ENCODE measurements at places on chromosomes 12 and 14.
A peak's percentile ranks its signal among the peaks of the same experiment; 100 is the strongest.

- DNase-seq: peak; percentile 67
These were observed 11.5 kb downstream of the FICD start for GRCh38 chr12:108526482-108527165.

DNA sequence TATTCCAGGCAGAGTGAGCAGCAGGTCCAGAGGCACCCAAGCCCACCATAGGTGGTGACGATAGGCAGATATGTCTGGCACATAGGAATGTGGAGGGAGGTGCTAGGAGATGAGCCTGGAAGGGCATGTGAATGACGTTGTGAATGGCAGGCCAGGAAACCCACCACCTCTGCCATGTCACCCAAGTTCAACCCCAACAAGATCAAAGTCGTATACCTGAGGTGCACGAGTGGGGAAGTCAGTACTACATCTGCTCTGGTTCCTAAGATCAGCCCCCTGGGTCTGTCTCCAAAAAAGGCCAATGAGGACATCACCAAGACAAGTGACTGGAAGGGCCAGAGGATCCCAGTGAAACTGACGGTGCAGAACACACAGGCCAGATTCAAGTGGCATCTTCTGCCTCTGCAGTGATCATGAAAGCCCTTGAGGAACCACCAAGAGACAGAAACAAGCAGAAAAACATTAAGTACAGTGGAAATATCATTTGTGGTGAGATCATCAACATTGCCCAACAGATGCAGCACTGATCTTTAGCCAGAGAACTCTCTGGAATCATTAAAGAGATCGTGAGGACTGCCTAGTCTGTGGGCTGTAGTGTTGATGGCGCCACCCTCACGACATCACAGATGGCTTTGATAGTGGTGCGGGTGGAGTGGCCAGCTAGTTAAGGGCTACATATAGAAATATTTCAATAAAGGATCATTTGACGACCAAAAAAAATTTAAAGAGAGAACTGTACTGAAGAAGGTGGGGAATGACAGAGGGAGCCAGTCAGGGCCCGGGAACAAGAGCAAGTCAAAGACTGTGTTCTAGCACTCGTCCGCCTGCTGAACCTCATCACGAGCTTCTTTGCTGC lies 99.7 kb downstream of the ZFP36L1 start:
- peak; percentile 87 for DNase-seq

DNA sequence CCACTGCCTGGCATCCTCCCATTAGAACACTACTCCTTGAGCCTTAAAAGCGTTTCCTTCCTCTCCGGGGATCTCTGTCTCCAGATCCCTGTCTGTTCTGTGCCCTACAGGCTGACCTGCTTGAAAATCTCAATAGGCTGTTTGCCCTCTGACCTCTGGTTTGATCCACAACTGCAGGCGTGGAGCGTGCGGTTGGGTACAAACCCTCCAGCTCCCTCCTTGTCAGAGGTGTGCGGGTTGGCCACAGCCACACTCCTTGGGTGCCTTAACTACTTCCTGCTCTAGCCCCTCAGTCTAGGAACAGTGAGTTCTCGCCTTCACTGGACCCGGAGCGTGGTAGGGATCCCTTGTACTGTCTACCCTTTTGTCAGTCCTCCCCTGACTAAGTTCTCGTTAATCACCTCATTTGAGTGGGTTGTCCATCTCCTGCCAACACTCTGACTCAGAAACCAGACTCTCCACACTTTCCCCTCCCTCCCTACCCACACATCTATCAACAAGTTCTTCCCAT lies 33.1 kb downstream of the CMKLR1 start:
- DNase-seq: peak; percentile 59

- DNase-seq: peak; percentile 94
These were observed 41.9 kb upstream of the BDKRB2 start for GRCh38 chr14:96162741-96163140.

GRCh38 chr14:35742032-35742371 lies 67.1 kb downstream of the RALGAPA1 start:
- no peak for DNase-seq

- peak; percentile 84 for DNase-seq
These were observed 3.9 kb downstream of the DDN start for GRCh38 chr12:48995086-48995879.

GRCh38 chr12:112479413-112479812 lies 60.7 kb downstream of the PTPN11 start:
- no peak for DNase-seq

DNA sequence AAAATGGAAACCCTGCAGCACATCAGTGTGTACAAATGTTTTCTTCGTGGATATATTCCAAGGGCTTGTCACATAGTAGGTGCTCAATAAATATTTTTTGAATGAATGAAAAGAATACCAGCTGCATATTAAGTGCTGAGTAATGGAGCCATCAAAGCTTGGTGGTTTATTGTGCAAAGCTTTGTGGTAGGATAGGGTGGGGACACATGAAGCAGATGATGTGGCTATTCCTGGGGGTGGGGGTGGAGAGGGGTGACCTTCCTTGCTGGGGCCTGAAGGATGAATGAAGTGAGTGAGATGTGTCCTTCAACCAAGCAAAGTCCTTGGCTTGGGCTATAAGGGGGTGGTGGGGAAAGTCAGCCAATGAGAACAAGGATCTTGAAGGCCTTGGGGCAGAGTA lies 4.3 kb upstream of the KRT81 start:
- DNase-seq: no peak

GRCh38 chr12:28026701-28027100 lies 54.2 kb upstream of the PTHLH start:
- DNase-seq: peak; percentile 87

- no peak for DNase-seq
These were observed 58.3 kb downstream of the PRIMA1 start for GRCh38 chr14:93729993-93730392.

GRCh38 chr14:72629534-72629933 lies 264.4 kb downstream of the DPF3 start:
- DNase-seq: no peak

GRCh38 chr14:77157740-77158139 lies 16.1 kb upstream of the ZDHHC22 start:
- no peak for DNase-seq

- peak; percentile 100 for DNase-seq
These were observed 77.8 kb downstream of the VCPKMT start for GRCh38 chr14:50038398-50039119.

DNA sequence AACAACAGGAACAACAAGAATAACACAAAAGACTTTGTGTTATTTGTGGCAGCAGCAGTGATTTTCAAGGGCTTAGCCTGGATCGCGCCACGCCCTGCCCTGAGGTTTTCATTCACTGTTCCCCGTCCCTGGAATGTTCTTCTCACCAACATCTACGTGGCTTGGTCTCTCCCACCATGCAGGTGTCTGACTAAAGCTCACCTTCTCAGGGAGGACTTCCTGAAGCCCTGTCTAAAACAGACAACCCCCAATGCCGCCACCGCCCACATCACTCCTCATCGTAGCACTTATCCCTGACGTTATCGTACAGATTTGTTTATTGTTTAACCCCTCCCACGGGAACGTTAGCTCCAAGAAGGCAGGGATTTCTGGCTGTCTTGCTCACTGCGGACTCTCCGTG lies 40.4 kb downstream of the P2RX4 start:
- no peak for DNase-seq

GRCh38 chr14:101506926-101507835 lies 54.1 kb upstream of the DIO3 start:
- no peak for DNase-seq

DNA sequence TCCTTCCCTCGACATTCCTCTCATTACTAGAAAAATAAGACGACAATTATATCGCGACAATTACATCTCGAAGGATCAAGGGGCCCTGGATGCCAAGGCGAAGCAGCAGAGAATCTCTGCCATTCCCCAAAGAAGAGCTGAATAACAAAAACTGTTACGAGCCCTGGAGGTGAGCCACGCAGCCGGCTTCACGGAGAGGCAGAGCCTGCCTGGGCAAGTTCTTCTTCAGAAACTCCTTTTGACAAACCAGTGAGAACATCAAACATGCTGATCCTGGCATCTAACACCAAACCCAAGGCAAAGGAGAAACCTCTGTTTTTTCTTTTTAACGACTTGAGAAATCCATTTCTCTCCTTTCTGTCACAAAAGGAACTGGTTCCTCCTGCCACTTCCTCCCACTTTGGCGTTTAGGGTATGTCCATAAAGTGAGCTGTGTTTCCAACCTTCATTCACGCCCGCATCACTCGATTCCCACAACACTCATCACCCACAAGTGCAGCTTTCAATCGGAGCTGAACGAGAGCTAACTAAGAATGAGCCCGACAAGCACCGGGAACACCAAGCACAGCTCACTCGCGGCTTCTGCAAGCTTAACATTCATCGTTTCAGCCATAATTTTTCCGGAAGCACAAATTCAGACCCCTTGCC lies 21.5 kb downstream of the CCDC88C start:
- no peak for DNase-seq

GRCh38 chr12:118356809-118357256 lies 15.9 kb downstream of the TAOK3 start:
- DNase-seq: peak; percentile 92

DNA sequence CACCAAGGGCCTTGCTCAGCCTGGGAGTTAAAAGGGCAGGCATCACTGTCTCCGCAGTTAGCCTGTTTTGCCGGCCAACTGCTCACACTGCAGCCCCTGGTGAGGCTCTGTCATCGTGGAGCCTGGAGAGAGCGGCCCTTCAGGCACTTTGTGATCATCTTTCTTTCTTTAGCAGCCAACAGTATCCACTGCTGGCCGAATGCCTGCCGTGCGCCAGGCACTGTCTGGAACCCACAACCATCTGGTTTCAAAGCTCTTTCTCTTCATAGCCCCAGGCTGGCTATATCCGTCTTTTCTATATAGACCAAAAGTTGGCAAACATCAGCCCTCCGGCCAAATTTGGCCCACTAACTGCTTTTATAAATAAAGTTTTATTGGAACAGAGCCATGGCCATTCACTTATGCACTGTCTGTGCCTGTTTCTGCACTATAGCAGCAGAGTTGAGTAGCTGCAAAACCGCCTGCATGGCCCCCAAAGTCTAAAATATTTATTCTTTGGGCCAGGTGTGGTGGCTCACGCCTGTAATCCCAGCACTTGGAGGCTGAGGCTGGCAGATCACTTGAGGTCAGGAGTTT lies 29.5 kb downstream of the SLC8B1 start:
- no peak for DNase-seq

GRCh38 chr12:124752437-124753227 lies 111.0 kb downstream of the SCARB1 start:
- no peak for DNase-seq

GRCh38 chr12:27344760-27345159 lies 12.1 kb downstream of the BMAL2 start:
- DNase-seq: no peak

- no peak for DNase-seq
These were observed 16.7 kb downstream of the TMEM132D start for GRCh38 chr12:129887101-129887500.

GRCh38 chr12:104608998-104609397 lies 152.2 kb downstream of the CHST11 start:
- no peak for DNase-seq

DNA sequence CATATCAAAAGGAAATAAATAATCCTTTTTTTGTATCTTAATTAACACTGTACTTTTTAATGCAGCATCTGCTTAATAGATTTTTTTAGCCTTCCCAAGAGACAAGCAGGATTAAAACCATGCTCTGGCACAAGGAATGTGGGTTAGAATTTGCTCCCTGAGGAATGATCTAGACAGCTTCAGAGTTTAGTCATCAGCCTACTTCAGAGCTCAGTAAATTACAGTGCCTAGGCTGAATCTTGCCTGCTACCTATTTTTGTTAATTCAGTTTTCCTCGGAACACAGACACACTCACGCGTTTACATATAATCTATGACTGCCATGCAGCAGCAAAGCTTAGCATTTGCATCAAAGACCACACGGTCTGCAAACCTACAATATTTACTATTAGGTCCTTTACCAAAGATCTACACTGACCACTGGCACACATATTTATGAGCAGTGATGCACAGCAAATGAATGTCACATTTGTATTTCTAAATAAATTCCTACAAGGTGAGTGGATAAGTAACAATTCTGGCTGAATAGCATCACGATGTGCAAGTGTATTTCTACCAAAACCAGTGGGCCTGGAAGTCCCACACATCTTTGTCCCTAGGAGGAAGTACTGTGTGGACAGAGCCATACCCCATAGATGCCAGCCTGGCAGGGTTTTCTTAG lies 309.8 kb upstream of the TMEM132C start:
- DNase-seq: peak; percentile 71

- DNase-seq: no peak
These were observed 11.7 kb upstream of the KRT73 start for GRCh38 chr12:52630008-52630500.

GRCh38 chr14:31244626-31245025 lies 37.0 kb upstream of the HECTD1 start:
- no peak for DNase-seq

DNA sequence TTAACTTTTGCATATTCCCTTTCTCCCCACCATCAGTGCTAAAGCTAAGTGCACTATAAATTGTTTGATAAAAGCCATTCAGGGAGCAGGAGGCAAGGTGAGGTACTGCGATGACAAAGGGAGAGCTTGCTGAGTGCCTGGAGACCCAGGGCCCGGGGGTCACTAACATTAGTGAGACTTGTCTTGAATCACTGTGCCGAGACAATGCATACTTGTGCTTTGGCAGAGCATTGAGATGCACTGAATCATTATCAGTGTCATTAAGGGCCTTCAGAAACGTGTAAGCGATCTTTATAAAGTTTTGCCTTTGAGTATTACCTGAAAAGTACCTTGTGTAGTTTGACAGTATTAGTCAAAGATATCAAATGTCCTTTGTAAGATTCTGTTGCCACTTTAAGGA lies 447.5 kb downstream of the PCNX1 start:
- DNase-seq: peak; percentile 49

DNA sequence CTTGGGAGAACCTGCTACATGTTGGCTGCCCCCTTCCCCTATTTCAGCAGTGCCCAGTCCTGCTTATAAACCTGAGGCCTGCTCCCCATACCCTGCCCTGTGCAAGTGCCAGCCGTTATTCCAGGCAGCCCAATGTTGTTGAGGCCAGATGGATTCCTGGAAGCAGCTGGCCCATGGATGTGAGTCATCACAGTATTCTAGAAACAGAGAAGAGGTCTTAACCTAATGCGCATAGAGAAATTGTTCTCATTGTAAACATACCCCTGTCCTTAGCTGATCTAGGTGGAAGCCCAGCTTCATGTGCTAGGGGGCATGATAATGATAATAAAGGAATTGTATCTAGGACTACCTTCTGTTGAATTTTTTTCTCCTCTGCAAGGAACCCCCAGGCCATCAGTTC lies 69.7 kb downstream of the TSPAN11 start:
- peak; percentile 48 for DNase-seq

GRCh38 chr14:91728616-91729183 lies 3.2 kb downstream of the CATSPERB start:
- peak; percentile 6 for DNase-seq

DNA sequence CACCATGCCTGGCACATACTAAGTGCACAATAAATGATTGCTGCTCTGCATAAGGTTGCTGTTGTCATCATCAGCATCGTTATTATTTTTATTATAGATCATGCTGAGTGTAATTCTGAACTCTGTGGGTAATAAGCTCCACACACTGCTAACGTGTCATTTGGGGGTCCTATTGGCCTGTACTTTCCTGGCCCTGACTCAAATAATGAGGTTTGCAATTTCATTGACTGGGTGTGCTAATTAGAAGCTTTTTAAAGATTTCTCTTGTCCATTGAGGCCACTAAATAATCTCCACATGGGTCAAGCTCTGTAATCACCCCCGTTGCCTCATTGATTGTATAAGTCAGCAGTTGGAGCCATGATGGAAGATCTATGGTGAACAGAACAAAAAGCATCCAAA lies 320.8 kb upstream of the TMPO start:
- no peak for DNase-seq

GRCh38 chr12:31018106-31018789 lies 55.4 kb upstream of the DDX11 start:
- DNase-seq: no peak

Data from EH (cell line).